ENCODE measurements at places on chromosomes 11 and 22.

GRCh38 chr11:6443269-6444003 is 2.6 kb upstream of the HPX start:
- DNase-seq = peak; percentile 71

- DNase-seq = no peak
These were observed 62.0 kb downstream of the IGF2 start for GRCh38 chr11:2077061-2077802.

GRCh38 chr11:57299150-57299737 is 25.5 kb downstream of the TNKS1BP1 start:
- DNase-seq = no peak

- no peak for DNase-seq
These were observed 93.8 kb downstream of the ETS1 start for GRCh38 chr11:128493570-128493965.

DNA sequence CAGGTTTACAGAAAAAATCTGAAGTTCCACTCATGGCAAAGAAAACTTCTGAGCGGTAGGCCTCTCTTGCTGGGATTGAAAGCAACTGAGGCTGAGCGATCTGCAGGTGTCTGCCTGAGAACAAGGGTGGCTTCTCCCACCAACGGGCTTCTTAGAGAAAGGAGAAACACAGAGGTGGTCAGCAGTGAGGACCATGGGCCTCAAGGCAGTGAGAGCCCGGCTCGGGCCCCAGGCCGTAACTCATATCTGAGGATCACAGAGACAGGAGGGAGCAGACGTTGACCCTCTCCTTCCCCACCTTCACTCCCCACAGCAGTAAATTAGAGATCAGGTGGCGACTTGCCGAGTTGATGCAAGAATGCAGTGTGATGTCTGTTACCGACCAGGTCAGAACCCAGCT is 50.9 kb upstream of the RTL6 start:
- no peak for DNase-seq

- DNase-seq = peak; percentile 77
These were observed 109.9 kb downstream of the MICAL2 start for GRCh38 chr11:12220305-12220704.
